Stimulated activated CD4-positive, alpha-beta T cell treated with anti-CD3 and anti-CD28 coated beads, Interleukin-4, amount 100 ng/mL, for 48 hours (primary cell): ENCODE measurements at places on chromosomes 5 and 9.
A peak's percentile ranks its signal among the peaks of the same experiment; 100 is the strongest.

- DNase-seq = no peak
Observed at GRCh38 chr9:83422527-83422926, 115.7 kb downstream of the FRMD3 start.

GRCh38 chr9:125990793-125991220 lies 243.6 kb downstream of the PBX3 start:
- DNase-seq = no peak

- DNase-seq = peak; percentile 85
Observed at GRCh38 chr5:143824851-143825720, 13.1 kb downstream of the HMHB1 start.

DNA sequence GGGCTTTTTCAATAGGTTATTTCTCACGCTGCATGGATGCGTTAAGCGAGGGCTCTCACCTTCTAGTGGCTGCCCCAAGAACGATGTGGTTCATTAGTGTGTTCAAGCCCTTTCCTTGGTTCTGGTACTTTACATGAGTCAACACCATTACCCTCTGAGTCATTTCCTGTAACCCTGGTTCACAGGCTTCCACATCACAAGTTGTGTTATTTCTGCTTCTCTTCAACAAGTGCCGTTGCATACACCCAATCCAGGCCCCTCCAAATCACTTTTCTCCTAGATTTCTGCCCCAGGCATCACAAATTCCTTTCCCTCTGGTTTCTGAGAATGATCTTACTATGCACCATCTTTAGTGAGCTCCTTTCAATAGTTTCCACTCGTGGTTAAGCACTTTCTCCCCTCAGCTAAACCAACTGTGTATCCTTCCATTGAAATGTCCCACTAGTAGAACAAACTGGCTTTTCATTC lies 69.5 kb upstream of the RAD23B start:
- DNase-seq = peak; percentile 4

DNA sequence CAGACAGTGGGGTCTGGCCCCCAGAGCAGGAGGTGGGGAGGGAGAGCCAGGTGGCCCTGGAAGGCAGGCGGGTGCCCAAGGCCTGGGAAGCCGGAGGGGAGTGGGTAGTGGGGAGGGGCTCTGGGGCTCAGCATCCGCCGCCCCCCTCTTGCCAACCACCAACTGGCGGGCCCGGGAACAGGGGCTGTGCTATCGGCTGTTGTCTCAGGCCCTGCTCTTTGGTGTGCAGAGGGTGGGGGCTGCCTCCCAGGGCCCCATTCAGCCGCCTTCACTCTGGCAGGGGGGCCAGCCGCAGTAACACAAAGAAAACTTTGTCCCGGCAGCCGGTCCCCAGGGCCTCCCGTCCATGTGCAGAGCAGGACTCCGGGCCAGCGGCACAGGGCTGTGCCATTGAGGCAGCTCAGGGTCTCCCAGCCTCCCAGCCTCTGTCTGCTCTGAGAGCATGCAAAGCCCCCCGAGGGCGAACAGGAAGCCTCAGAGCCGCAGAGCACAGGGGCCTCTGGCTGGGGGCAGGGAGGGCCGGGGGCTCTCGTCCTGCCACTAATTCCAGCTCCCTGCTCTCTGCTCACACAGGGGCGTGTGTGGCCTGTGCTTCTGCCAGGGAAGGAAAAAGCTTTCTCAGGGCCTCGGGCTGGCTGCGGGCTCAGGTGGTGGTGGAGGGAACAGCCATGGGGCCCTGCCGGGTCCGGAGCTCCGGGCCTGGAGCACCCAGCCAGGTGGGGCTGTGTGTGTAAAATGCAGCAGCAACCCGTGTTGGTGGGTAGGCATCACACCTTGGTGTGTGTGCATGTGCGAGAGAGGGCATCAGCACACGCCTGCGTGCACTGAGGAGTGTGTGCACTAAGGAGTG lies 54.2 kb upstream of the NOTCH1 start:
- no peak for DNase-seq
